ENCODE measurements at places on chromosomes 1 and 21.

- DNase-seq, result no peak
Observed at GRCh38 chr1:47298025-47298699, 15.8 kb downstream of the STIL start.

GRCh38 chr1:238677567-238677966 lies 708.8 kb upstream of the CHRM3 start:
- DNase-seq, result no peak

DNA sequence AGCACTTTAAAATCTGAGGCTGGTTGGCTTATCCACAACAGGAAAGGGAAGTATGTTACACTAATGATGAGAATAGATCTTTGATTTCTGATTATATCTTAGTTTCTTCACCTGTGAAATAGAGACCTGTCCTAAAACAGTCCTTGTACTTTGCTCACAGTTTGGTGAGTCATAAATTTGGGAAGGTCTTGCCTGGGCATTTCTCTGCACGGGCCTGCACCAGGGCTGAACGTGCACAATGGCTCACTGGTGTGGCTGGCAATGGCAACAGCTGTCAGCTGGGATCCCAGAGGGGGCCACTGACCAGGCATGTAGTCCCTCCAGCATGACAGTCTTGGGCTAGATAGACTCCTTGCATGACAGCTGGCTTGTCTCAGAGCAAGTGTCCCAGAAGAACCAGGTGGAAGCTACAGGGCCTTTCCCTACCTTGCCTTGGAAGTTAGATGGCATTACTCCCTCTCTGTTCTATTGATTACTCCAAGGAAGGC lies 367.4 kb downstream of the DISC1 start:
- DNase-seq, result no peak

GRCh38 chr1:55190109-55190508 lies 25.1 kb downstream of the USP24 start:
- DNase-seq, result no peak

DNA sequence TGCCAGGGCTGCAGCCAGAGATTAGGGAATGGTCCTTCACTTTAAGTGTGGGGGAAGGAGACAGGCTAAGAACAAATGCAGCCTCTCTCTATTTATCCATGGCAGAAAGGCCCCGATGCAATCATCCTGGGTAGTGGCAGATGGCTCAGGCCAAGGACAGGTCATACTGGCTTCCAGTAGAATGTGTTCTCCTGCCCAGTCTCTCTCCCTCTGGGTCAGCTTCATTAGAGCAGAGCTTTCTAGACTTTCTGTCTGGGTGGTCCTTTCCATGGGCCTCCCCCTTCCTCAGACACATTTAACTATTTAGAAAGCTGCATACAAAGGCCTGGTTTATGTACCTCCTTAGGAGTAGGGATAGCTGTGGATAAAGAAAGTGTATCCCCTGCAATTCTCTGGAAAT lies 4.8 kb upstream of the PTCH2 start:
- DNase-seq, result no peak

GRCh38 chr1:115314092-115314491 lies 24.0 kb downstream of the NGF start:
- no peak for DNase-seq

- no peak for DNase-seq
Observed at GRCh38 chr1:211923095-211923494, 92.5 kb upstream of the LPGAT1 start.

DNA sequence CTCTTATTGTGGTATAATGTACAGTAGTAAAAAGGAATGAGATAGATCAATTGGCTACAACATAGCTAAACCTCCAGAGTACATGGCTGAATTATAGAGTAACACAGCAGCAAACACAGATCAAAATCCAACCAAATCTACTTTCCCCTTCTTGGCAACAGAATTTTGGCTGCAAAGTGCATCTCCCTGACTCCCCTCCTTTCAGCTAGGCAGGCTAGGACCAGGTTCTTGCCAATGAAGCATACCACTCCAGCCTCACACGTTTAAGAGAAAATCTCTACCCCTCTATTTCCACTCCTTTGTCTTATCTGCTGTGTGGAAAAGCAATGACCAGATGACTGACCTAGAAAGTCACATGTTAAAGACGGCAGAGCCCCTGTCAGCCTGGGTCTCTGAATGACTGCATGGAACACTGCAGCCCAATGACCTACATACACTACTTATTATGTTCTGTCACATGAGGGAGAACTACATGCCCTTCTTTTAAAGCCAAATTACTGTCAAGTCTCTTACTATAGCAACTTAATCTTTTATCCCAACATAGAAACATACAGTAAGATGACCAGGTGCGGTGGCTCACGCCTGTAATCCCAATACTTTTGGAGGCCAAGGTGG lies 99.1 kb downstream of the HLCS start:
- DNase-seq, result no peak

- DNase-seq, result no peak
Observed at GRCh38 chr1:17520041-17520440, 19.5 kb upstream of the ARHGEF10L start.

DNA sequence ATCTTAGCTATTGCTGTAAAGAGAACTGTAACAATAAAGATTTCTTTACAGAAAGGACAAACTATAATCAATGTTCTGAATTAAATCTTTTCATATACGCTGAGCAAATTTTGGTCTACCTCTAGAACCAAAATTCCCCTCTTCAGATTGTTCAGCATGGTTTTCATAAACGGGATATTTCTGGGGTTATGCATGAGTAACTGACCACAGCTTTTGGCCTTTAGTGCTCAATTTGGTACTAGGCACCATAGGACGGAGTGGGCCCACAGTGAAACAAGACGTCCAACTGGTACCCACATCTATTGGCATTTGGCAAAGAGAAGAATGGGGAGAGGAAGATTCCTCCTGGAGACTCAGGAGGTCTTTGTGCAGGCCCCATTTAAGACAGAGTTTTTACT lies 184.5 kb downstream of the TGFBR3 start:
- DNase-seq, result no peak

GRCh38 chr1:9069326-9070100 lies at the start of gene SLC2A5:
Gene SLC2A5, minus strand, starts transcription at chr1:9069635. Its CDS starts 99 bp downstream, at chr1:9069536.
- peak; percentile 58 for DNase-seq

DNA sequence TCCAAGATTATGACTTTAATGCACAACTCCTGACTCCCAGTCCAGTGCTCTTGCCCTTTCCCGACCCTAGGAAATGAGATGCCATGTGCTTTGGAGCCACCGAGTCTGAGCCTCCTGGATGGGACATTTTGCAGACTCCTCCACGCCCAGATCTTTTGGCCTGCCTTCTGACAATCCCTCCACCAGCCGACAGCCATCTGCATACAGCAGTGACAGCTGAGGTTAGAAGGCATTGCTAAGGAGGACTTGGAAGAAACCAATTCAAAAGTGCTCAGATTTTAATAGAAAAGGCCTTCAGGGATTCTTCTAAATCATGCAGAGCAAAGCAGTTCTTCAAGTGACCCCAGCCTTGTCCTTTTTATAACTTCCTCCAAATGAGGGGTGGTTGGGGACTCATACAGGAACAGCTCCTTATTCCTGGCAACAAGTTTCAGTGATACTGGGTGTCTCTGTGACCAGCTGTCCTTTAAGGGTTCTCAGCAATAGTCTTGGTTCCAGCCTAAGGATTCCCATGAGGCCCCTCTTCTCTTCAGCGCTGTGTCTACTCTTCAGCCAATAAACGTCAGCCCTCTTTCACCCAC lies 369.3 kb downstream of the PBX1 start:
- no peak for DNase-seq

- DNase-seq, result no peak
Observed at GRCh38 chr1:175725684-175726083, 17.7 kb downstream of the TNR start.

- DNase-seq, result no peak
Observed at GRCh38 chr1:64527165-64527564, 57.2 kb downstream of the CACHD1 start.

GRCh38 chr1:89545264-89546038 lies 20.8 kb downstream of the LRRC8B start:
- no peak for DNase-seq

DNA sequence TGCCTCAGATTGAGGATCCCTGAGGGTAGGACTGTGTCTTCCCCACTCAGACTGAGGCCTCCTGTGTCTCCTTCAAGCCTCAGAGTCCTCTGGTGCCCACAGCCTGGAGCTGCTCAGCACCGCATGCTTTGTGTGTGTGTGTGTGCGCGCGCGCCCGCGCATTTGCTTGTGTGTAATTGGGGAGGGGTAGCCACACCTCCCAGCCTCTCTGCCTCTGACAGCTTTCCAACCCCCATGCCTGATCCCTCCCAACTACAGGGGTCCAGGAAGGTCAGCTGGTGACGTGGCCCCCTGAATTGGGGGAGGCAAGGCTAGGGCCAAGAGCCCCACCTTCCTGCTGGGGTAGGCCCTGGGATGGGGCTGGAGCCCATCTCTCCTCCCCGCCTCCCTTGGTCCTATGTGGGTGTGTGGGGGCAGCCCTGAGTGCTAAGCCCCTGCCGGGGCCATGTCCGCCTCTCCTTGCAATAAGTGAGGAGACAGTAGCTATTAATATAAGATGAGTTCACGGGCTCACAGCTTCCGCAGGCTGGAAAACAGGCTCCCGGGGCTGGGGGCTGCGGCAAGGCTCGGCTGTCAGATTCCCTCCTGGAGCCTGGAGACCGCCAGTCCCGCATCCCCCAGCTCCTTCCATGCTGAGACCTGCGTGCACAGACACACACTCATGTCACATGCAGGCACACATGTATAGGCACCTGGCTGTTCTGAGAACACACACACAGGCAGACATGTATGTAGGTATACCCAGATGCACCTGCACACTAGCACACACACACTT lies 7.0 kb downstream of the GPR3 start:
- no peak for DNase-seq
